Fibroblast of skin of right biceps (primary cell): ENCODE measurements at places on chromosomes 11 and 22.

DNA sequence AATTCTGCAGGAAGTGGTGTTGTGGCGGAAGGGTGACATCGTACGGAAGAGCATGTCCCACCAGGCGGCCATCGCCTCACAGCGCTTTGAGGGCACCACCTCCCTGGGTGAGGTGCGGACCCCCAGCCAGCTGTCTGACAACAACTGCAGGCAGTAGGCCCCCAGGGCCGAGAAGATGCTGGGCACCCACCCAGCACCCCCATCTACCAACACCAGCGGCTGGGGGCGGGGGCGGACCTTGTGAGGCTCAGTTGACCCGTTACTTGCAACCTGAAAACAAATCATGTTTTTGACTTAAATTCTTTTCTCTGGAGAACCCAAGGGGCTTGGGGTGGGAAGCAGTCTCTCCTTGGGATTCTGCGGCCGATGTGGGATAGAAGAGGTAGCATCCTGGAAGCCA is 7.7 kb downstream of the THYN1 start:
- no peak for DNase-seq

DNA sequence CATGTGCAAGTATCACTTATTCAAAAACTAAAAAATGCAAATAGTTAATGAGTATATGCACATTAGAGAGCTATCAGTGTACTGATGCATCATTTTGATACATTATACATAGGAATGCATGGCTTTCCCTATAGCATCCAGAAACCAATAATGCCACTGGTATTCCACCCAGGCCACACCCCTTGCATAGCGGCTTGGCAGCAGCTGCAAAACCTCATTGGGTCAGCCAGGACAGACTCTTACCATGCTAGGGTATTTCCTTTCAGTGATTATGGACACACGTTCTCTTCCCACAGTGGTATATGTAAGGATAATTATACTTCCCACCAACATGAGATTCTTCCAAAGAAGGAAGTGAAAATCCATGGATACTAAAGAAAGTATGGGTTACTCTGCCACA is 145.9 kb upstream of the PITPNB start:
- DNase-seq = peak; percentile 60

DNA sequence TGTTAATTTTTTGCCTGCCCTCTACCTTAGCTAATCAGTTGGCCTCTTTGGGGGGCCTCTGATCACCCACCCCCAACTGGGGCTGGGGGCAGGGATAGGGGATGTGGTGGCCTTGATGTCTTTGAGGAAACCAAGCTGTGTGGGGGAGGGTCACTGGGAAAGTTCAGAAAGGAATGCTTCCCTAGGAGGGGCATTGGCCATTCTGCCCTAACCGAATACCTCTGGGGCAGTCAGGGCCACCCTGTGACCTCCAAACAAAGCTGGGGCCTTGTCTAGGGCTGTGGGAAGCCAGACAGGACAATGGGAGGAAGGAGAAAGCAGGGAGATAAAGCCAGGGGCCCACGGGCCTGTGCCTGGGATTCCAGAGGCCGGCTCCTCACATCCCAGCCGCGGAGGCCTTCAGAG is 97.5 kb downstream of the TSPAN18 start:
- no peak for DNase-seq

- DNase-seq = peak; percentile 35
These were observed 8.2 kb downstream of the ALX4 start for GRCh38 chr11:44301564-44302271.

DNA sequence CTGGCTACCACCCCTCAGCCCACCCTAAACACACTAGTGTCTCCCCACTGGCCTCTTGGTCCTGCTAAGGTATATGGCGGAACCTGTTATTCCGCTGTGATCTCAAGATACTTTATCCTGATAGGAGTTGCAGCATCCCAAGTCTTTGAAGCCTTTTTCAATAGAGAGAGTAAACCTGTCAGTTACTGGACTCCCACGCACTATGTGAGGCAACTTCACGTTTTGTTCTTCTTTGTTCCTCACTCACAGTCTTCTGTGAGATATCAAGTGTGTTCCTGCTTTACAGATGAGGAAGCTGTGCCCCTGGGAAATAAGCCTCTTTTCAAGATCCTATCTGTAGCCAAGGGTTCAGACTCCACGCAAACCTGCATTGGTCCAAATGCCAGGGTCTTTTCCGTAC is 127.8 kb downstream of the MYO18B start:
- no peak for DNase-seq

GRCh38 chr11:66862559-66863037 is 5.7 kb downstream of the LRFN4 start:
- DNase-seq = no peak

DNA sequence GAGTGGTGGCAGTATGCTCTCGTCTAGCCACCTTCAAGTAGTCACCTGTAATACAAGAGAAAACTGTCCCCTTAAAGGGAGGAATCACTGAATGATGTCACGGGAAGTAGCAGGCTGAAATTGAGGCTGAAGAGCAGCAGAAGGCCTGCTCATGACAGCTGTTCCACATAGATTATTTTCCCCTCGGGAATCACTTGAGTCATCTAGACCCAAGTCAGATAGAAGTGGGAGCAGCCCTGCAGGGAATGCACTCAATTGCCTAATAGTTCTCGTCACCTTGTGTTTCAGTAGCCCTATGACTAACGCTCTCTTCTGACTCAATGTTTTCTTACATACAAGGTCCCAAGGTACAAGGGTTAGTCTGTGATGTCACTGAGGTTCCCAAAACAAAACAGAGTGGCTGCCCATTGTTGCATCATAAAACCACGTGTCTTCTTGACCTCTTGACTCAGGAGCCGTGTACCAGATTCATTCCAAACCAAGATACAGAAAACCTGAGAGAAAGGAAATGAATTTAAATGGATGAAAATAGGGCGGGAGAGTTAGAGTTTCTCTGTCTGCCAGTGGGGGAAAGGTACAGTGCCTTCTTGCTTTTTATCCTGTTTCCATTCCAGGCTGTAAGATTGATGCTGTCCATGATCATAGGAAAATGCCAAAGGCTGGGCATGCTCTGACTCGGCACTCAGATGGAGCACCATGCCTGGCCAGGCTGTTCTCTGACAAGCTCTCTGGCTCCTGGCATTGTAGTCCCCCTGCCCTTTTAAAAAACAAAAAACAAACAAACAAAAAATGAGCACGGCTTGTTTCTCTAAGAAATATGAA is 21.6 kb upstream of the C11orf96 start:
- peak; percentile 99 for DNase-seq

- no peak for DNase-seq
These were observed 22.0 kb downstream of the TRAF6 start for GRCh38 chr11:36488096-36488495.

- no peak for DNase-seq
These were observed 92.0 kb downstream of the PRMT3 start for GRCh38 chr11:20479513-20479912.

DNA sequence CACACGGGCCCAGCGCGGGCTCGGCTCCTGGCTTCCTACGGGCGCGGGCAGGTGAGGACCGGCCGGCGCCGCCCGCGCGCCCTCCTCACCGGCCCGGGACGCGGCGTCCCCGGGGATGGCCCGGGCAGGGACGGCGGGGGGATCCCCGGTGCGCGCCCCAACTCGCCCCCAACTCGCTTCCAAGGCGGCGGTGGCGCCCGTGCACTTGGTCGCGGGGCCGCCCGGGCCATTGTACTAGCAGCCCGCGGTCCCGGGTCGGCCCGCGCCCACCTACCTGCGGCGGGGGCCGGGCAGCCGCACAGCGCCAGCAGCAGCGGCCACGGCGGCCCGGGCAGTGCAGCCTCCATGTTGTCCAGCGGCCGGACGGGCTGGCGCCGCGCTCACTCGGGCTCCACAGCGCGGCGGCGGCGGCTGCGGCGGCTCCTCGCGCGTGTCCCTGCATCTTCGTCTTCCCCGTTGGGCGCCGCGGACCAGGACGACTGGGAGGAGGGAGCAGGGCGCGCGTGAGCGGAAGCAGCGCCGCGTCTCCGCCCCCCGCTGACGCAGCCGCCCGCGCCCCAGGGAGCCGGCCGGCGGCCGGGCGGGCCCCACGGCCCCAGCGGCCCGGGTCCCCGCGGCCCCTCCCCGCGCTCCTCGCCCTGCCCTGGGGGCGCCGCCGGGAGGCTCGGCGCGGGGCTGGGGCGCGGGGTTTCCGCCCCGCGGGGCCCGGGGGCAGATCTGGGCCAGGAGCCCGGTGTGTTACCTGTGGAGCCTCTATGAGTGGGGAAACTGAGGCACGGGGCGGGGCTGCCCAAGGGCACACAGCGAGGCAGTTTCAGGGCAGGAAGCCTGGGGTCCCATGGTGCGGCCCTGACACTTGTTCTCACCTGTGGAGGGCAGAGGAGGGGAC is 159.3 kb upstream of the GRK3 start:
- DNase-seq = peak; percentile 75

DNA sequence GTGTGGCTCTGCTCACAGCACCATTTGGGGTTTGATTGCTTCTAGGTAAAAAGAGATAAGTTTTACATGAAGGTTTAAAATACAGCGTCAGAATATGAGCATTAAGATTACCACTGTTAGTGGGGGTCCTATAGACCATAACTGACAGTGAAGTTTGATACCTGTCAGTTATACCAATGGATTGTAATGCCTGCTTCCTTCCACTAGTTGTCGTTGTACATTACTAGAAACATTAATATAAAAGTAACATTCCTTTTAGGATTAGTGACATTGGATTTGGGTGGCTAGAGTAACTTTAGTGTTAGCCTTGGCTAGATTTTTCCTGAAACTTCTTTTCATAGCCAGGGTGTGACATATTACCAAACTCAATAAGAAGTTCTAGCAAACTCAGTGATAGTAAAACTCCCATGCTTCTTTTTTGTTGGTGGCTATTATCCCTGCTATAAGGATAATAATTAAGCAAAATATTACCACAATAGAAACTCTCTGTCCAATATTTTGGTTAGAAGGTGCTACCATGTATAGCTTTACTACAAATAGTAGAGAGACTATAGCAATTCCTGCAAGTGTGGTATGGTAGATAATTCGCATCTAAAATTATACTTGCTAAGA is 57.1 kb downstream of the FAM181B start:
- DNase-seq = no peak

DNA sequence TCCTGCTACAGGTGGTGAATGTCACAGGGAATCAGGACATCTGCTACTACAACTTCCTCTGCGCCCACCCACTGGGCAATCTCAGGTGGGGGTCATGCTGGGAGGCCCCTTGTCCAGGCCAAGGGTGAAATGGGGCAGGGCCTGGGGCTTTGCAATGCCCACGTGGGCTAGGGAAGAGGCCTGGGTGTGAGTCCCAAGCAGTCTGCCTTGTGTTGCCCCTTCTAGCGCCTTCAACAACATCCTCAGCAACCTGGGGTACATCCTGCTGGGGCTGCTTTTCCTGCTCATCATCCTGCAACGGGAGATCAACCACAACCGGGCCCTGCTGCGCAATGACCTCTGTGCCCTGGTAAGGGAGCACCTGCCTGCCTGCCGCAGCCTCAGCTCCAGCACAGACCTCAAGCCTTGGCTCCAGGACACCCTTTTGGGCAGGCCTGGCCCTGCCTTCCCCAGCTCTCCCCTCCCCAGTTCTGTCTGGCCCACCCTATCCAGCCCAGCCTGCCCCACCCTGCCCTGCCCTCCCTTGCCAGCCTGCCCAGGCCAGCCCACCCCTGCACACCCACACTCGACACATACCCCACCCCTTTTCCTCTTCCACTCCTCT is 9.1 kb upstream of the TAGLN start:
- no peak for DNase-seq

DNA sequence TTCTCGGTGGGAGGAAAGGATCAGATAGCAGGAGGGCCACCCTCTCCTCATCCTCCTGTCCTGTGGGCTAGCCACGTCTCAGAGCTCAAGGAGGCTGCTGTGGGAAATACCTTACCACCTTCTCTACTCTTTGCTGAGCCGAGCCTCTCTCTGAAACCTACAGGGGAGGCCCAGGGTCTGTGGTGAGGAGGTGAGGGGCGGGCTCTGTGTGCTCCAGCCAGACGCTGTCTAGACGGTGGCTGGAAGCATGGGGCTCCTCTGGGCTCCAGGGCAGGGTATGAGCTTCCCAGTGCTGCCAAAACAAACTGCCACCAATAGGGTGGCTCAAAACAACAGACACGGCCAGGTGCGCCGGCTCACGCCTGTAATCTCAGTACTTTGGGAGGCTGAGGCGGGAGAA is 5.5 kb upstream of the TMPRSS6 start:
- no peak for DNase-seq

DNA sequence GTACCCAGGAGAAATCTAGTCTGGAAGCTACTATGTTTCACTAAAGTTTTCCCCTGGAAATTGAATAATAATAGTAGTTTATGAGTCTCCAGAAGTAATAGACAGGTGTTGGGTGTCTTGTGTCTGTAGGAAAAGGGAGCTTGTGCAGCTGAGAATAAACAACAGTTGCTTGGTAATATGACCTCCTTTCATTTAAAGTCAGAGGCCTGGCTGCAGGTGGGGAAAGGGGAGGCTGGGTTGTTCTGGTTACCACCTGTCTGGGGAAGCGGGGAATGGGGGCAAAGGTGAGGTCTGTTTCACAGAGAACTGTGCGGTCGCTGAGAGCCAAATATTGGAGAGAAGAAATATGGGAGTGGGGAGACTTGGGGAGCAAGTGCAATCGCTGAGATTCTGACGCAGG is 3.3 kb upstream of the GRAMD1B start:
- no peak for DNase-seq

GRCh38 chr22:47423861-47424820 is 661.7 kb downstream of the TBC1D22A start:
- no peak for DNase-seq

GRCh38 chr11:95500466-95500865 is 269.5 kb upstream of the SESN3 start:
- no peak for DNase-seq

GRCh38 chr11:7605186-7605943 is 67.9 kb downstream of the CYB5R2 start:
- DNase-seq = peak; percentile 64

DNA sequence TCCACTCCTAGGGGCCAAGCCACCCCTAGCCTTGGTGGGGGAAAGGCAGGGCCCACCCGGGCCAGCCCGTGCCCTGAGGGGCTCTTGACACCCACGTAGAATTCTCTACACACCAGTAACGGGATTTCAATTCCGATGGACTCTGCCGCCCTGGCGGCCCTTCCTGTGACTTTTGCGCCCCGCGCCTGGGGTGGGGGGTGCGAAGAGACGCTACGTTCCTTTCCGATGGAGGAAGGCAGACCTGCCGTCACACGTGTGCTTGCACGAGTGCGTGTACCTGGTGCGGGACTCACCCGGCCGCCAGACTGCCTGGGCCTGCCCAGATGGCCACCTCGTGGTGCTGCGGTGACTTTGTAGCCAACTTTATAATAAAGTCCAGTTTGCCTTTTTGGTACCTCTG is 5.5 kb downstream of the NPAS4 start:
- DNase-seq = no peak

DNA sequence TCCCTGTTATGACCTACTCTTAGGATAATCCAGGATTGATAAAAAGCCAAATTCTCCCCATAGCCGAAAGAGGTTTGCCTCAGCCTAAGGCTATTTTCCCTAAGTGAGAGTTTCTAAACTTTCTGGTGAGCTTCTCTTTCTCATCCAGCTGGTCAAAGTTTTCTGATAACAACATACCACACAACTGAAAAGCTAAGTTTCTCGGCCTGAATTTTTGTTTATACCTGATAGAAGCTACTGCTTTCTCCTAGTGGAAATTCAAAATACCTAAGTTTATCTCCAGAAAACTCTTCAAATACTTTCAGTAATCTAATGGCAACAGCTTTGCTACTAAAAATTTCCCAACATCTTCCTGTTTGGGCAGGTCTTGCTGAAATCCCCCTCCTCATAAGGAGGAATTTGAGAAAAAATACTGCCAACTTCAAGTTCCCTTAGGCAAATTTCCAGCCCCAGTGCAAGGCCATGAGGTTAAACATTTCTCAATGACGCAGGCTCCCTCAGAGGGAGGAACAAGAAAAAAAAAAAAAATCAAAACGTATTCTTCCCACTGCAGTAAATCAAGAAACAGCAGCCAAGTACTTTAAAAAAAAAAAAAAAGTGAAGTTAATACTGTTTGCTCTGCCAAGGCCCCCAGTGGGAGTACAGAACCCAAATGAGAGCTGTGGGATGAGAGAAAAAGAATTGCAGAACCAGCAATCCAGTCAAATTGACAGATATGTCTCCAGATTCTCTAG is 127.0 kb downstream of the MRTFA start:
- peak; percentile 92 for DNase-seq
